Cortex of kidney (tissue), 1 donor: ENCODE measurements at places on chromosomes 1 and 21.

- no peak for DNase-seq
Observed at GRCh38 chr21:34298534-34299167, 65.2 kb upstream of the KCNE2 start.

DNA sequence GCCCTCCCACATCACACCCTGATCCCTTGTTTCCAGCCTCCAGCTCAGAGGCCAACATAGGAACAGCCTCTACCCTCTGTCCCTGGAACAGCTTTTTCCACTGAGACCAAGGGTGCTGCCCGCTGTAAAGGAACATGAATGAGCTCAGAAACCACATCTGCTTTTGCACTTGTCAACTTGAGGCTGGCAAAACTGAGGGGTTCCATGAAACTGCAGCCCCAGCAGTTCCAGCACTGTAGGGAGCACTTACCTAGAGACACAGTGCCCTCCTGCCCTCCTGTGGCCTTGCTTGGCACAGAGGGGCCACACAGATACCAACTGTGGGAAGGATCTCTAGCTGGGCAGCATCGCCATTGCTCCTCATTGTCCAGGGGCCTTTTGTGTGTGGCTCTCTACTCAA lies 51.7 kb downstream of the ITPKB start:
- no peak for DNase-seq

GRCh38 chr1:42931108-42931539 lies 27.5 kb downstream of the SLC2A1 start:
- DNase-seq = no peak

- no peak for DNase-seq
Observed at GRCh38 chr1:56399326-56399725, 180.0 kb downstream of the PLPP3 start.
